ENCODE measurements at places on chromosomes 11 and 22. TPM values are rescaled to one million over a fixed set of nuclear protein-coding genes. Genes with fewer than 3 reads are reported as not detected.

Gene NUMA1
- 97.7 TPM for total RNA-seq

- no peak for DNase-seq
Observed at GRCh38 chr22:27834364-27835185, 33.0 kb upstream of the MN1 start.

GRCh38 chr22:47155131-47155885 lies 392.9 kb downstream of the TBC1D22A start:
- no peak for DNase-seq

DNA sequence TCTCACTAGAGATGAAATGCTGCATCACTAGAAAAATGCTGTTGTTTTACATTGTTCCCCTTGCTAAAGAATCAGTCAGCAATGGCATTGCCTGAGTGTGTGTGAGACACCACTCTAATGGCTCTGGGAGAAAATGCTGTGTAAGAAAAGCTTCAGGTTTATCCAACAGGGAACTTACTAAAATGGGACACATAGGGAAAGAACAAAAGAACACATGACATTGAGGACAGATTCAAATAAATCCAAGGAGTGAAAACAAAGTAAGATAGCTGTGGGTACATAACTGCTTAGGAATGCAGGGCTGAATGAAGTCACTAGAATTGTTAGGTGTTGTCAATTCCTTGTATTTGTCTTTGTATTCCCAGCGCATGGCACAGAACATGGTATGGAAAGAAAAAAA lies 24.2 kb downstream of the BLID start:
- DNase-seq, result no peak

DNA sequence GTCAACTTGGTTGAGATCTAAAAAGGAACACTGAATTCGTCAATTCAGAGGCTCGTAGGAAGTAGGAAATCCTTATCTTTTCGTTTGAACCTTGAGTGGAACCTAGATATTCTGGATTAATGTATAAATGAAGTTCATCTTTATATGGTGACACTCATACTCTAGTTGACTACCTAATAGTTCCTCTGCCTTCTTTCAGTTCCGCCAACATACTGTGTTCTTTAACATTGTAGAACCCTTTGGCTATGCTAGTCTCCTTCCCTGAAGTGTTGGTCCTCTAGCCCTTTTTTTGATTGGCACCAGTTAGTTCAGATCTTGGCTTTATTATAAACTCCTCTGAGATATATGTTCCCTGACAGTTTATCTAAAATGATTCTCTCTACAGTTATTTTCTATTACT lies 1.5 kb downstream of the ATM start:
- no peak for DNase-seq

- no peak for DNase-seq
Observed at GRCh38 chr11:71323876-71324526, 71.6 kb upstream of the SHANK2 start.
